ENCODE measurements at places on chromosomes 4 and X. TPM values are rescaled to one million over a fixed set of nuclear protein-coding genes. Genes with fewer than 3 reads are reported as not detected.

Gene TAF7L
- total RNA-seq = not detected

Gene ARSH
- not detected for total RNA-seq

Gene SPATA4
- total RNA-seq = not detected

Gene PDGFRA
- 1.5 TPM for total RNA-seq

Gene CT45A3
- total RNA-seq = not detected

Gene MAP3K15
- total RNA-seq = 0.17 TPM

Gene DSPP
- not detected for total RNA-seq

Gene TRIM60
- not detected for total RNA-seq

Gene MAP9
- 0.19 TPM for total RNA-seq
